ENCODE measurements at places on chromosomes 2 and 18.

DNA sequence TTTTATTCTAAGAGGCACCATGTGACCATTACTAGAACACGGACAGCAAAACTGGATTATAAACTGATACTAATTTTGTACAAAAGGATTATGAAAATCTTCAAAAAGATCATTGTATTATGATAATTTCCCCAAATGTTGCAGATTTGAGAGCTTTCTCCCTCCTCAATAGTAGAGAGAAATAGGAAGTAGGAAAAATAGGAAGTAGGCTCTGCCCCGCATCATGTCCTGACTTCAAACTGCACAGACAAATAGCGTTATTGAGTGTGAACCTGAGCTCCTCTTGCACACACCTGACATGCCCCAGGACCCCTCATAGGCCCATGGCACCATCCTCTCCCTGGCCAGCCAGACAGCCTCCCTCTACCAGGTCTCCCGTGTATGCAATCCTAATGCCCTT, 25.4 kb downstream of the CHRNA1 start:
- DNase-seq, result no peak

- DNase-seq, result no peak
These were observed 1351.3 kb upstream of the CHAC2 start for GRCh38 chr2:52416340-52416739.

DNA sequence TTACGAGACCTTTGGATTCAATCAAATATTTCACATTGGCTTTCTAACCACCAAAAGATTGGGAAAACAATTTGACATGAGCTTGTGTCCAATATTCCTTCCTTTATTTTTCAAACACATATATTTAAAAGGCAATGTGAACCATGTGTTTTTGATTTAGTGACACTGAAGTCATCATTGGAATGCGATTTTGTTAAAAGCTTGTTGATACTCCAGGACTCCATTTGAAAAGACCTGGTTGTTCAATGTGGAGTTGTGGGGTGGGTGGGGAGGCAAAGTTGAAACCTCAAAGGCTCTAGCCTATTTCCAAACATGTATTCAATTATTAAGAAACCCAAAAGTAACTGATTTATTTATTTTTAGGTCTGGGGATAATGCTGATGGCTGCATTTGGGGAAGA, 114.1 kb upstream of the TRIB2 start:
- DNase-seq, result no peak

DNA sequence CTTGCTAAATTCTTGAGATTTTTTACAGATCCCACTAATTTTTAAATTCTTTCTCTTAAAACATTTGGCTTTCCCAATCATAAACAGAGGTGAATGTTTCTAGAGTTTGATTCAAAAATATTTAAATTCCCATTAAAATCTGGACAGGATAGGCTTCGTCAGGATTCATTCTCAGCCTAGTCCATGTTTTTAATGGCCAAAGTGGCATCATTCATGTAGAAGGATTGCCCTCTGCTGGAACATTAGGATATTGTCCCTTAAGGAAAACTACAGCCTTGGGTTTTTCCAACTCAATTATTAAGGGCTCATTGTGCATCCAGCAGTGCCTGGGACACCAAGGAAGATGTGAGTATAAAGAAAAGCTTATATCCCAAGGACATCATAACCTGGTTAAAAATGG, 71.7 kb downstream of the TPGS2 start:
- DNase-seq, result no peak

GRCh38 chr2:22912398-22912797, 472.6 kb upstream of the KLHL29 start:
- no peak for DNase-seq

- no peak for DNase-seq
These were observed 55.7 kb downstream of the EVA1A start for GRCh38 chr2:75505012-75505411.

GRCh38 chr2:186302263-186302662, 183.8 kb upstream of the ZC3H15 start:
- DNase-seq, result no peak

DNA sequence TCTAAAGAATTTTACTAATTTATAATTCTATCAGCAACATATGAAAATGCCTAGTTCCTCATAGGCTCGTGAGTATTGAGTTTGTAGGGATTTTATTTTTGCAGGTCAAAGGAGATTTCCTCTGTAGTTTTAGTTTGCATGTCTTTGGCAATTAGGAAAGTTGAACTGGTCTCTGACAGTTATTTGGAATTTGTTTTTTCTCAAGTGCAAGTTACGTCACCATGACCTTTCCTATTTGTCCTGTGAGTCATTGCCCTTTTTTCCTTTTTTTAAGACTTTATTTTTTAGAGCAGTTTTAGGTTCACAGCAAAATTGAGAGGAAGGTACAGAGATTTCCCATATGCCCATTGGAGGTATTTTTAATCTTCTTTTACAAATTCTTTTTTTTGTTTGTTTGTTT, 29.0 kb downstream of the RAMP1 start:
- DNase-seq, result no peak

GRCh38 chr18:8329186-8329771, 280.0 kb upstream of the RAB12 start:
- DNase-seq, result no peak

DNA sequence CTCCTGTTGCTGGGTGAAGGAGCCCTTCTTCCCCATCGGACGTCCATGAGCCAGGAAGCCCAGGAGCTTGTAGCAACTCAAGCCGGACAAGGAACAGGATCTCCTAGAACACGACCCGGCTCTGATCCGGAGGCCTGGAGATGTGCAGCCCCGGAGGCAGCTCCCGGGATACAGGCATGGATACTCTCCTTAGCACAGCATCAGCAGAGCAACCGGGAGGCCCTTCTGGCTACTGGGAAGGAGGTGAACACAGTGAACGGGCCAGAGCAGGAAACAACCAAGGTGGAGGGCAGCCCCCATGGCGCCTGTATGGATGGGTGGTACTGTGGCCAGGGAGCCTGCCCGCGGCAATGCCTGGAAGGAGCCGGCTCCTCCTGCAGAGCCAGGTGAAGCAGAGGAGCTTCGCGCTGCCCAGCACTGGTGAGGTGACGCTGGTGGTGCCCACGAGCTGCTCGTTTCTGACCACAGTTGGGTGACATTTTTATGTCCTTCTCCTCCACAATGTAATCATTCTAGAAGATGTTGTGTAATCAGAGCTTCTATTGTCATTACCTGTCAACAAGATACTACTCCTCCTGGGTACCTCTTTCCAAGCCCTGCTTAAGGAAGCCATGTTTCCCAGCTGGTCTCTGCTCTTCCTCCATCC, 94.3 kb downstream of the TWIST2 start:
- no peak for DNase-seq

DNA sequence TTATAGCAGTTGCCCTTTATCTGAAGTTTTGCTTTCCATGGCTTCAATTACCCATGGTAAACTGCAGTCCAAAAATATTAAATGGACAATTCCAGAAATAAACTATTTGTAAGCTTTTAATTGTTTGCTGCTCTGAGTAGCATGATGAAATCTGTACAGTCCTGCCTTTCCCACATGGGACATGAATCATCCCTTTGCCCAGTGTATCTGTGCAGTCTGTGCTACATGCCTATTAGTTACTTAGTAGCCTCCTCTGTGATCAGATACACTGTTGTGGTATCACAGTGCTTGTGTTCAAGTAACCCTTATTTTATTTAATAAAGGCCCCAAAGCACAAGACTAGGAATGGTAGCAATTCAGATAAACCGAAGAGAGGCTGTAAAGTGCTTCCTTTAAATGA, 810.6 kb upstream of the PIK3C3 start:
- DNase-seq, result no peak

- no peak for DNase-seq
These were observed 102.6 kb downstream of the TNS1 start for GRCh38 chr2:217900010-217900779.

DNA sequence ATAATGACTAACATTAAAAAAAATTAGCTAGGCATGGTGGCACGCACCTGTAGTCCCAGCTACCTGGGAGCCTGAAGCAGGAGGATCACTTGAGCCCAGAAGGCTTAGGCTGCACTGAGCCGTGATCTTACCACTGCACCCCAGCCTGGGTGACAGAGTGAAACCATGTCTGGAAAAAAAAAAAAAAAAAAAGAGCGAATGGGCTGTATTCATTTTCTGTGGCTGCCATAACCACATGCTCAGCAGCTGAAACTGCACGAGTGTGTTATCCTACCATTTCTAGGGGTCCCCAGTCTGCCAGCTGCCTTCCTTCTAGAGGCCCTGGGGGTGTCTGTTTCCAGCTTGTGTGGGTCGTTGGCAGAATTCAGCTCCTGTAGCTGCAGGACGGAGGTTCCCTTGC, 247.8 kb downstream of the EIPR1 start:
- no peak for DNase-seq

DNA sequence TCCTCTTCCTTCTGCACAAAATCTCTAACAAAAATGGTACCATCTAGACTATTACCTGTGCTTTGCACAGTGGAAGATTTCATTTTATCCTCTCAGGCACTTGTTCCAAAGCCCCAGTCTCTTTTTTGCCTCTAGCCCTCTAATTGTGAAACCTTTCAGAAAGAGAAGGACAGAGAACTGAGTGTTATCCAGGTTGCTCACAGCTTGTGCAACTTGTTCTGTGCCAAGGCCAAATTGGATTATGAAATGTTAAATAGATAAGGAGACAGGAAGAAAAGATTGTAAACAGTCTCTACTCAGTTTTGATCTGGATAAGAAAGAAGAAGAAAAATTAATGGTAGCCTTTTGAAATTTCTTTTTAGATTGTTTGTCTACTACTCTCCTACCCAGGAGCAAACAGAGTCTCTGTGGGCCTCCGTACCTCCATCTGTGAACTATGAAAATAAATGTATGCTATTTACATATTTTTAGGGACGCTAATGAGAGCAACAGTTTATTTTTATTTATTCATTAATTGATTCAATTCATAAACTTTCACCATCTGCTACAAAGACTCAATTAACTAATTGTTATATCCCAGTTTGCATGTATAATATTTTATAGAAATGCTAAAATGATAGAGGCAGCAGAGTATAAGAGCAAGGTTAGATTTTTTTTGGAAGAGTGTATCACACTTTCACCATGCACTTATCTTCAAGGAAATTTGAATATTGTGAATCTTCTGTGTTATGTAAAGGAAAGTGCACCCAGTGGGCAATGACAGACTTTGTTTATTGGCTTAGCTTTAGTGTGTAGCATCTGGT, 339.0 kb upstream of the ETAA1 start:
- DNase-seq, result no peak

DNA sequence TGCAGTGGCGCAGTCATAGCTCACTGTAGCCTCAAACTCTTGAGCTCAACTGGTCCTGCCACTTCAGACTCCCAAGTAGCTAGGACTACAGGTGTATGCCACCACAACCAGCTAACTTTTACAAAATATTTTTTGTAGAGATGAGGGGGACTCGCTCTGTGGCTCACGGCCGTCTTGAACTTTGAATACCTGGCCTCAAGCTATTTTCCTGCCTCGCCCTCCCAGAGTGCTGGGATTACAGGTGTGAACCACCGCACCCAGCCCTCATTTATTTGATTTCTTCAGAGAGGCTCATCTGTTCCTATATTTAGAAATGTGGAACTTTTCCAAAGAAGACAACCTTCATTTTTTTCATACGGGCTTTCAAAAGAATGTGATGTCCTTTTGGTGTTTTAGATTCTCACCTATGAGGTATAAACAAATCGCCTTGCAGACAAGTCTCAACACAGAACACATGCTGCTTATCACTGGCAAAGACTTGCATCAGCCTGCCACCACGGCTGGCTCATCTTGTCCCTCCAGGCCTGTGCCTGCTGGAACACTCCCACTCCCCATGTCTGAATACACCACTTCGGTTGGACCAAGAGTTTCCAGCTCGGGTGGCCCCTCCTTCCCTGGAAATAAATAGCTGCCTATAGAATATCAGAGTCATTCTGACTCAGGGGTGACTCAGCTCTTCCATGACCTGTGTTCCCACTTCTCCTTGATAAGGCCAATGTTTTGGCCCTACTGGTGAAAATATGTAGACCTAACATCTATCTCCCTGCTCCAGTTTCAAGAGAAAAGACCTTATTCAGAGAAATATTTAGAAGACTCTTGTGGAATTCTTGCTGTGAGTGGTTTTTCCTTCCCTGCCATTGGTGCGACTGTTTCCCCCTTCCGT, 202.6 kb downstream of the TGIF1 start:
- peak; percentile 75 for DNase-seq

DNA sequence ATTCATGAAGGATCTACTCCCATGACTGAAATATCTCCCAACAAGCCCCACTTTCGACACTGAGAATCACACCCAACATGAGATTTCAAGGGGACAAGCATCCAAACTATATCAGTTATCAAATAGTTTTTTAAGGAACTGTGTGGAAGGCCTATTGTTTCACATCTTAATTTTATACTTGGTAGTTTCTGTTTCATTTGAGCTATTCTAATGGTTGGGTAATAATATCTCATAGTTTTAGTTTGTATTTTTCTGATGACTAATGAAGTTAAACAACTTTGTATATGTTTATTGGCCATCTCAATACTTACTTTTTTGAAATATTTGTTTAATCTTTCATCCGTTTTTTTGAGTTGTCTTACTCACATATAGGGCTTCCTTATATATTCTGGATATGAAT, 135.0 kb downstream of the SCG2 start:
- no peak for DNase-seq

GRCh38 chr2:70962211-70962884, 16.1 kb upstream of the ANKRD53 start:
- no peak for DNase-seq

GRCh38 chr2:164661349-164661748, 40.1 kb upstream of the GRB14 start:
- DNase-seq, result no peak

Measured in stimulated activated CD8-positive, alpha-beta memory T cell treated with anti-CD3 and anti-CD28 coated beads, Interleukin-7, amount 100 ng/mL, for 48 hours (primary cell).